ENCODE measurements at places on chromosomes 4 and X.

GRCh38 chr4:185755451-185755850 lies 56.5 kb downstream of the SORBS2 start:
- no peak for DNase-seq

DNA sequence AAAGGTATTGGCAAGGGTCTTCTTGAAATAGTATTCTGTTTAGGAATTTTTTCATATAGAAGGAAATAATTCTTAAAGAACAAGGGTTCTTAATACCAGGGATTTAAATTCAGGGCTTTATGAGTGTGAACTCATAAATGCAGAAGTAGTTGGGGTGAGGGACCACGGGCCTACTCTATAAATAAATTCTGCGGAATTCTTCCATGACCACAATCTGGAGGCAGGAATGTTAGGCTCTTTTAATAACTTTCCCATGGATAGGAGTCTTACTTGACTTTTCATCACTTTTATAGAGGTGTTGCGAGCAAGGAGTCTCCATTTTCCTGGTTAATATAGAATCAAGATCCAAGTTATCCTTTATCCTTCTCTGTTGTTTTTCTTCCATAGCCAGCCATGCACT lies 76.7 kb upstream of the SLC4A4 start:
- DNase-seq, result no peak

- no peak for DNase-seq
Measured at GRCh38 chr4:69658133-69658532, 5.1 kb upstream of the UGT2A1 start.

DNA sequence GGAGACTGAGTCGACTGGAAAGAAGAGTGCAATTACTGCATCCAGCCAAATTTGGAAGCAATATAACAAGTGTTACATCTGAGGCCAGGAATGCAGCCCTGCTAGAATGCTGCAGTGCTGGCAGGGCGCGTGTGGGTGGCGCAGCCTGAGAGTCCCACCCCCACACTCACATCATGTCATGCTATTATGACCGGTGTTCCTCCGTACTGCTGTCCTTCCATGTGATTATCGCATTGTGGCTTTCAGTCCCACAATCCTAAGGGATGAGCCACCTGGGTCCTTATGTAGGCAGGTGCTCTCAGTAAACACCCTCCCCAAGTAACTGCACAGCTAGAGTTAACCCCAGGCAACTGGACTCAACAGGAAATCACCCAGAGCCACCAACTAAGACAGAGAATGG lies 122.6 kb upstream of the CPEB2 start:
- DNase-seq, result no peak

DNA sequence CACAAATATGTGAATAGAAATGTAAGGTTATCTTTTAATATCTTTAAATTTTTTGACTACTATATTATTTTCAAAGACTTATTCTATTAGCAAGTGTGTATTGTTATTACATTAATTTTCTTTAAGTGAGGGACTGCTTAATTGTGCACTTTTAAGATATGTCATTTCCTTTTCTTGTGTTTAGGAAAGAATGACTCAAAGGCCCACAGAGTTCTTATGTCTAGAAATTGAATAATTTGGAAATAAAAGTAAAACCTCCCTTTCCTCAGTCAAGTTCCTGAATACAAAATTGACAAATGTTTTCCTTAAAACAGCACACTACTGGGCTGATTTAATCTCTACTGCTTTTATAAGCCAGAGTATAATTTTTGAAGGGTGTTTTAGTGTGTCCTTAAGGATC lies 169.7 kb downstream of the TMEM47 start:
- no peak for DNase-seq

DNA sequence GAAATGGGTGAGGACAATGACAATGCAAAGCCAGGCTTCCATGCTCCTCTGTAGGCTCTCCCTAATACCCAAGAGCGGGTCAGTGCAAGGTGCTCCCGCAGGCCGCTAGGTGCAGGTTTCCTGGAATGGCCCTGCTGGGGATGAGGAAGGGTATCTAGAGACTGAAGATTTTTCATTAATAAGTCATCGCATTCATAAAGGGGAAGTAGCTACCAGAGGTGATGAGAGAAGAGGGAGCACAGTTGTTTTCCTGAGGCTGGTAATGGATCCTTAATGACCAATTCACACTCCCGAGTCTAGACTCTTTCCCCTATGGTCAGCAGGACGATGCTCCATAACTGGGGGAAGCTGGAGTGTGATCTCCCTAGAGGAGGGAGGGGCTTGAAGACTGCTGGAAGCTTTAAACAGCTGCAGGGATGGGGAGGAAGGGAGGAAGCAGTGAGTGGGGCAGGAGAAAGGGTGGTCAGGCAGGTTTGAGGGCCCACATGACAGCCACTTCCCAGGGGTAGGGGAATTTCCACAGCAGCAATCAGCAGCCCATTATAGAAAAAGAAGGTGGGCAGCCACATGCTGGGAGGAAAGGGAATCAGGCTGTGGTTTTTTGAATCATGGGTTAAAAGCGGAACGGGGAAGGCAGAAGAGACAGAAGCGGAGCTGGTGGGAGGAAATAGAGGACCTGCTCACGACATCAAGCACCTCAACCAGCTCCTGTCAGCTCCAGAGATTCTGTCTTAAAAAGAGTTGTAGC lies 10.2 kb upstream of the ATP6AP2 start:
- no peak for DNase-seq

DNA sequence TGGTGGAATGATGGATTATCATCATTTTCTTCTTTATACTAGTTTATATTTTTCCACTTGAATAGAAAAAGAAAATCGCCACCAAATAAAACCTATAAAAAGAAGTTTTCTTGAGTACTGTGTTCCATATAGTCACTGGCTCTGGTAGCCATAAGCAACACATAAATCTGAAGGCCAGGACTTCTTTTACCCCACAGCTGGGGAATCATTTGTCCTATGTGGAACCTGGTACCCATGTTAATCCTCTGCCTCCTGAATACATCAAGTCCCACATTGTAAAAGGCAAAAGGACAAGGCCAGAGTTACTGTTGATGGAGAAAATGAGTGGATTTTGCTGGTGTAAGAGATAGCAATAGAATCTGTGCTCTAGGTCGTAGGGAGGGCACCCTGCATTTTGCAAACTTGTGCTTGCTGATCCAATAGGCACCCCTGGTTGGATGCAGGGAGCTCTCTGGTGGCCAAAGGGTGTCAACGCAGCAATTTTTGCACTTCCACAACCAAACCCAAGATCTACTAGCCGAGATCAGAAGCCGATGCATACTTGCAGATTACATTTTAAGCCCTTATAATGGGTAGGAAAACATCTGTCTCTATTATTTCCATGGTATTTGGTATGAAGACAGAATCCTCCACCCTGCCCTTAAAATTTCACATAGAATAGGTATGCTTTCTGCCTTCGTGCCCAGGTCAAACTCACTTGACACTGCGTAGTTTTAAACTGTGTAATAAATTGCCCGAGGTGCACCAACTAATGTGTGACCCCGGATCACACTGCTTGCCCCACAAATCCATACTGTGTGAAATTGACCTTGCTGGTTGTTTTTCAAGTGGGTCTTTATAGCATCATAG lies 146.2 kb upstream of the SCML1 start:
- DNase-seq, result no peak

DNA sequence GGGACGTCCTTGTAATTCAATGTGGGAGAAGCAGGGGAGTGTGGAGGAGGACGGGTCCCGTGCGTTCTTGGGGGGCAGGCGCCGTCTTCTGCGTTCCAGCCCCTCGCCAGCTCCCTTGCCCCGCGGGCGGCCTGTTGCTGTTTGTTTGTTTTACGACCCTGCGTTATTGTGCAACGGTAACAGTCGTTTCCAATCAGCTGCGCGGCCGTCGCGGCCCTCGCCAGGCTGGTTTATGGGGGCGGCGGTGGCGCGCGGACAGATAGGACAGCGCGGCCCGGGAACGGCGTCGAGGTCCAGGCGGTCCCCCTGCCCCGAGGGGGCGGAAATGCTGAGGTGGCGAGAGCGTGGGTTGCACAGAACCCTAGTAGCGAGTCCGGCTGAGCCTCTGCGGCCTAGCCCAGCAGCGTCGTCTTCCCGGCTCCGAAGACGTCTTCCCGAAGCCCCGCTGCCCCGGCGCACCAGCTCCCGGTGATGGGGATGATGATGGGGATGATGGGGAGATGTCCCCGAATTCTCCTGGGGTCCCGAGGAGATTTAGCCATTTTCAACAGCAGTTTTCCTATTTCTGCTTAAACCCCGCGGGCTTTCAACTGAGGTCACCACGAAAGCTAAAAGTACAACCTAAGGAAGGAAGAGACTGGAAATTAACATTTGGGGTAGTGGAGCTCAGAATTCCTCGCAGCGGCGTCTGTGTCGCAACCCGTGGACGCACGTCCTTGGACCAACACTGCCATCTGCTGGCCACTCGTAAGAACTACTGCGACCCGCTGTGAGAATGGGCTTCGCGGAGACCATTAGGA lies 4.8 kb downstream of the PDGFRA start:
- peak; percentile 27 for DNase-seq

GRCh38 chr4:152246659-152247058 lies 289.2 kb downstream of the FBXW7 start:
- DNase-seq, result no peak

- DNase-seq, result no peak
Measured at GRCh38 chr4:186598686-186599085, 43.3 kb upstream of the MTNR1A start.

GRCh38 chr4:83548151-83548905 lies 12.4 kb downstream of the GPAT3 start:
- peak; percentile 43 for DNase-seq

GRCh38 chr4:10223782-10224181 lies 107.2 kb upstream of the WDR1 start:
- DNase-seq, result no peak

GRCh38 chr4:65007841-65008439 lies 598.7 kb upstream of the TECRL start:
- no peak for DNase-seq

DNA sequence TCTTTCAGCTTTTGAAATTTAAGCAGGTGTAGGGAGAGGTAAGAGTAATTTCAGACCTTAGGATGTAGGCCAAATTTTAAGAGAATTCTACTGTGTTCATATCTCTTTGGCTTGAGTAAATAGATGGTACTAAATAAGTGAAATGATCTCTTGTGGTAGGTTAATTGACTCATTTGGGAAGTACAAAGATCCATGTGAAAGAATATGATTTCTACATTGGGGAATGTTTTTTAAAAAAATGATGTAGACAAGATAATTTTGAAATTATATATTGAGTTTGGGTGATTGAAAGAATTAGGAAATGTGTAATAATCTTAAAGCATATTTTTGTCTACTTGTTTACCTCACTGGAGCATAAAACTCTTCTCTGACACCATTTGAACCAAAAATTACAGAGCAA lies 35.6 kb downstream of the RAPGEF2 start:
- DNase-seq, result no peak

GRCh38 chr4:65552057-65552456 lies 118.2 kb downstream of the EPHA5 start:
- no peak for DNase-seq

GRCh38 chr4:169063441-169063840 lies 53.4 kb upstream of the CBR4 start:
- no peak for DNase-seq

DNA sequence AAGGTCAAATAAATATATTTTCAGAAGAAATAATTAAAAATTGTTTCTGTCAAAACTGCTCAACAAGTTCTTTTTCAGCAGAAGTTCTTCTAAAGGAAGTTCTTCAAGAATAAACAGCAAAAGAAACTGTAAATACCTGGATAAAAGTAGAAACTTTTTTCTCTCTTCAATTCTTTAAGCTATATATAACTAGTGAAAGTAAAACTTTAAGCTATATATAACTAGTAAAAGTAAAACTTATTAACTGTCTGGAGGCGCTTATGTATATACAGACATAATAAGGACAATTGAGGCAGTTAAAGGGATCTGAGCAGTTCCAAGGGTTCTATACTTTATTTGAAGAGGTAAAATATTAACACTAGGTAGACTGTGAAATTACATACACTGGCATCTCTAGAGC lies 126.9 kb downstream of the LRBA start:
- no peak for DNase-seq

- DNase-seq, result no peak
Measured at GRCh38 chr4:160235285-160235684, 1132.4 kb downstream of the RAPGEF2 start.

GRCh38 chr4:21450331-21450730 lies 498.2 kb downstream of the KCNIP4 start:
- DNase-seq, result no peak

- no peak for DNase-seq
Measured at GRCh38 chrX:136065044-136065671, 79.9 kb downstream of the SLC9A6 start.

- no peak for DNase-seq
Measured at GRCh38 chr4:125649452-125649851, 334.7 kb downstream of the FAT4 start.
